T-helper 17 cell (primary cell): ENCODE measurements at places on chromosomes 7 and 10.
A peak's percentile ranks its signal among the peaks of the same experiment; 100 is the strongest.

DNA sequence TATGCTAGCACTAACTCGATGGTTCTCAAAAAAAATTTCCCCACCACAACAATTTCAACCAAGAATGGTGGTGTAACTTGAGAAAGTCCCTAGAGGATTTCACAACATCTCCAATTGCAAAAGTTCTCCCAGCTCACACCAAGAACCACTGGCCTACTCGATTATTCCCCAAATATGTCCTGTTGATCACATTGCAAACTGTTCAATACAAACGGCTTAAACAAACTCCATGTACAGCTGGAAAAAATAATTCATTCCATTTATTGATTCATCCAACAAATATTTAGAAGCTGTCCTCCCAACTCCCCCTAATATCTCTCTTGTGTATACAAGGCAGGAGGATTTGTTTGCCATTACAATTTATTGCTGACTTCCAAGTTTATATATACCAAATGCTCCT lies 19.1 kb downstream of the TMEM176B start:
- no peak for DNase-seq

DNA sequence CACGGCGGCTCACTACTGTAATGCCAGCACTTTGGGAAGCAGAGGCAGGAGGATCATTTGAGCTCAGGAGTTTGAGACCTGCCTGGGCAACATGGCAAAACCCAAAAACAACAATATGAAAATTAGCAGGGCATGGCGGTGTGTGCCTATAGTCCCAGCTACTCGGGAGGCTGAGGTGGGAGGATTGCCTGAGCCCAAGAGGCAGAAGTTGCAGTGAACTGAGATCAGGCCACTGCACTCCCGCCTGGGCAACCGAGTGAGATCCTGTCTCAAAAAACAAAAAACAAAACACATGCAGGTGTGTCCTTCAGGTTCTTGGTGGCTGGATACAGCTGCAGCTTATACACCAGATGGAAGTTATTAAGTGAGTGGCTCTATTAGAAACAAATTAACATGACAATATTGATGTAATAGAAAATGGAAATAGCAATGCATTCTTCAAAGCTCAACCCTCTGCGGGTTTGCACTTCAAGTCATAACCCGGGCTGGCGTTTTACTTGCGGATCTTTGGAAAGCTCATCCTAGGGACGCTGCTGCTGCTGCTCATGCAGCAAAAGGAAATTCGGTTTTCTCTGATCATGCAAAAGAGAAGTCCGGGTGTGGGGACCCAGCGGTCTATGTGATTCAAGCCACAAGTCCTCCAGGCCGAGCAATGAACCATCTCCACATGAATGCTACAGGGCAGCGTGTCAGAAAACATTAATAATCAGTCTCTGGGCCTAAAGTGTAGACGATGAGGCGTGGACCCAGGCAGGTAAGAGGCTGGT lies 281.9 kb downstream of the PRPF18 start:
- DNase-seq, result no peak

DNA sequence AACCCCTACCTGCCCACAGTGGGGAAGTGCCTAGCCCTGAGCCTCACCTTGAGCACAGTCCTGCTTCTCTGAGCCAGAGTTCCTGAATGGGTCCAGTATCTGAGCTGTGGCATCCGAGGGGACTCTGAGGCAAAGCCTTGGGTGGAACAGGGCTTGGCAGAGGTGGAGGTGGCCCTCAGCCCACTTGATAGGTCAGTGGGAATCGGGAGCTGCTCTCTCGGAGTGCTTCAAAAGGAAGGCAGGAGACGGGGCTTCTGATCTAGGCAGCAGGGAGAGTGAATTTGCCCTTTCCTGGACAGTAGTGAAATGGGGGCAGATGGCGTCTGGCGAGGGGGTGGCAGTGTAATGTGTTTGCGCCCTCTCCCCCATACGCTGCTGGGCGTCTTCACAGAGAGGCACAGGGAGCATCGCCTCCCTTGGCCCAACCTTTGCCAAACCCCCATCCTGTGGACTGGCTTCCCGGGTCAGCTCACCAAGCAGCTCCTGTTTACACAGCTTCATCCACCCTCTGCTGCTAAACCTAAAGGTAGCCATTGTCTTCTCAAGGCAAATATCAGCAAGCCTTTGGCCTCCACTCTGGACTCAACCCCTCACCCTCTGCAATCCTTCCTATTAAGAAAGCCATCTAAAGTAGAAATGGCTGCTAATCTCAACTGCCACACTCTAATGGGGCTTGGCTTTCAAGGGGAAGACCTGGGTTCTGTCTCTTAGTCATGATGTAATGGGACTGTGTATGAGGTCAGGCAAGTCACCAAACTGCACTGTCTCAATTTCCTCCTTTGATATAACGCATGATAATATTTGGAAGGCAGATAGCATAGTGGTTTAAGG lies 21.1 kb upstream of the VDAC2 start:
- no peak for DNase-seq

DNA sequence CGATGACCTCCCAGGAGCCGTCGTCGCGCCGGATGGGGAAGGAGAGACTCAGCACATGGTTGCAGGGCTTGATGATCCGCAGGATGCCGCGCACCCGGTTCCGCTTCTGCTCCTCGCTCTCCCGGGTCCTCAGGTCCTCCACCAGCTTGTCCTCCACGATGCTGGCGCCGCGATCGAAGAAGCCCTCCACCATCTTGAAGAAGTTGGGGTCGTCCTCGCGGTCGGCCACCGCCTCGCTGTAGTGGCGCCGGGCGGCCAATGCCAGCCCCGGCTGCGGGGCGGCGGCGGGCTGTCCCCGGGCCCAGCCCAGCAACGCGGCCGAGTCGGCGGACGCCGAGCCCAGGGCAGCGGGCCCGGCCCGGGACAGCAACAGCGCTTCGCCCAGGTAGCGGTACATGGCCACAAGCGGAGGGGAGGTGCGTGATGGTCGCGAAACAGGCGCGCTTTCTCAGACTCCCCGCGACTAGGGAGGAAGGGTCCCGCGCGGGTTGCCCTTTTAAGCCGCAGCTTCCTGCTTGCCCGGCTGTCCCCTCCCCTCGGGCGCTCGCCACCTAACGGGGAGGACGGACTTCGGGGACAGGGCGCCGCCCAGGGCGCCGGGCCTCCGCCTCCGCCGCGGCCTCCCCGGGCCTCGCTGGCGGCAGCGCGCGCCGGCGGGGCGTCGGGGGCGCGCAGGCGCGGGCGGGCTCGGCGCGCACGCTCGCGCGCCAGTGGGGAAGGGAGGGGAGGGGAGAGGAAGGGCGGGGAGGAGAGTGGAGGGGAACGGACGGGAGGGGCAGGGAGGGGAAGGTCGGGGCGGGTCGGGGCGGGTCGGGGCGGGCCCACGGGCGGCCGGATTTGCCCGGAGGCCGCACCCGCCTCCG lies at the start of the genes GLUD1 and SHLD2:
GLUD1 (minus strand) TSS at position 471 of the 863 bp plus-strand sequence; CDS start at position 397, 74 bp downstream.
SHLD2 (plus strand) TSS at position 834 of the 863 bp plus-strand sequence. CDS start 56,149 bp downstream, outside the sequence.
- peak; percentile 84 for DNase-seq

DNA sequence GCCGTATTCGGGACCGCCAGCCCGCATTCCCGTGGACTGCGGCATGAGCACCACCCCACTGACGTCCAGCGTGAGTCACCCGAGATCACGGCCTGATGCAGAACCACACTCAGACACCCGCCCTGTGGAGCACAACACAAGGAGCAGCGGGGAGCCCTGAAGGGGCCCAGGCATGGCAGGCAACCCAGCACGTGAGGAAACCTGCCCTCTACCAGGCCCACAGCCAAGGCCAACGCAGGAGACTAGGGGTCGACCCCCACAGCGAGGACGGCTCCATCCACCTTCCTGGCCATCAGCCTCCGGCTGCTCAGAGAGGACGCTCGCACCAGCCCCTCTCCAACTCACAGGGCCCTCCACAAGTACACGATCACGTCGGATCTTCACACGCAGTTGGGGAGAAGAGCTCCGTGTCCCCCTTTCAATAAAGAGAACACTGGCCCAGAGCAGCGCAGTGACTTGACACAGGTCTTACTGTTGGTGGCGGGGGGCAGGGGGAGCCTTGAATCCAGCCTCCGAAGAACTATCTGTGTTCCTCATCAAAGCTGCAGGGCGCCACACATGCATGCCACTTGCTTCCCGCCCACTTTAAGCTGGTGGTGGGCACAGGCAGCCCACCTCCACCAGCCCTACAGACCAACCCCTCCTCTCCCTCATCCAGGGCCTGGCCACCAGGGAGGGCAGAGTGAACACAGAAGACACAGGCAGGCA lies 22.0 kb downstream of the MAD1L1 start:
- no peak for DNase-seq

GRCh38 chr7:97149843-97150242 lies 32.3 kb downstream of the SDHAF3 start:
- DNase-seq, result no peak

- no peak for DNase-seq
Observed at GRCh38 chr10:89414879-89415821, 782 bp downstream of the IFIT5 start.
